ENCODE measurements at places on chromosomes 1 and 21.

DNA sequence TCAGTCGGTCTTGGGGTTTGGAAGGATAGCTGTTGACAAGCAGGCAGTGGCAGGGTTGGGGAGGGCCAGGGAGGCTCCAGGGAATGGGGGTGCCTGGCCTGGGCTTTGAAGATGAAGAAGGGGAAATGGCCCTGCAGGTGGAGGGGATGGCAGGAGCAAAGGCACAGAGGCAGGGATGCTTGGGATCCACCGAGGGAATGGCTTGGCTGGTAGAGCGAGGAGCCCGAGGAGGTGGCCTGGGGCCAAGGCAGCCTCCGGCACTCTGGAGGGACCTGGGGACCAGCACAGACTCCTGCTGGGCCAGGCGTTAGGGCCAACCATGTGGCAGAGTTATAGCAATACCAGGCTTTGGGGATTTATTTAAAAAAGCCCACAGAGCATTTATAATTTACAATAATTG, 62.9 kb upstream of the EDN2 start:
- DNase-seq, result no peak

DNA sequence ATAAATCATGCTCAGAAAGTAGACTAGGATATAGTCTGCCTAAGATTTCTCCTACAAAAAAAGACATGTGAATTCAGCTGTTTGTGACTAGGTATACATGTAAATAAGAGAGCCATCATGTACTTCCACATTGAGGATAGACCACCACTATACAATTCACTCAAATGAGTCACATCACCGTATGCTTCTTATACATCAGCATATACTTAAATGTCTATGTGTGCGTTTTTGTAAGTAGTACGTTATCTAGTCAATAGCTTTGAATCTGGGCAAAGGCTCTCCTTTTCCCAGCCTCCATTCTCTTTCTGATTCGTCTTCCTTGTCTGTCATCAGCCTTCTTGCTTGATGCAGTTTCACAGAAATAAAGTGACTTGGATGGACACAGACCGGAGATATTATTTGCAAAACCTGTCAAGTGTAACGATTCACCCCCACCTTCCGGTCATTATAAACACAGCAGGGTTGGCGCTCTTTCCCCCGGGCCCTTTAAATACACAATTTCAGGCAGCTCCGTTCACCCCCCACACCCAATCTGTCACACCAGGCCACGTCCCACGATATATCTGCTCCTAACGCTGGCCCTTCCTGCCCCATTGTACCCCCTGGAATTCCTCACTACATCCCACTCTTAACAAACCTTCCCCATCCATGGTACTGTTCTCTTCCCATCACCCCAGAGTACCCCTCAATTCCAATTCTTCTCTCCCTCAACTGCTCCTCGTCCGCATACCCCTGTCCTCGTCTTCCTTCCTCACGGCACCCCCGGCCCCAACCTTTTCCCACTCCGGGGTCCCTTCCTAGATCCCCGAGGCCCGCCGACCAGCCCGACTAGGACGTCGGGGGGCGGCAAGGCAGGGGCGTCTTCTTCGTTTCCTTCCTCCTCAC, 636 bp downstream of the VAMP4 start:
- peak; percentile 6 for DNase-seq

DNA sequence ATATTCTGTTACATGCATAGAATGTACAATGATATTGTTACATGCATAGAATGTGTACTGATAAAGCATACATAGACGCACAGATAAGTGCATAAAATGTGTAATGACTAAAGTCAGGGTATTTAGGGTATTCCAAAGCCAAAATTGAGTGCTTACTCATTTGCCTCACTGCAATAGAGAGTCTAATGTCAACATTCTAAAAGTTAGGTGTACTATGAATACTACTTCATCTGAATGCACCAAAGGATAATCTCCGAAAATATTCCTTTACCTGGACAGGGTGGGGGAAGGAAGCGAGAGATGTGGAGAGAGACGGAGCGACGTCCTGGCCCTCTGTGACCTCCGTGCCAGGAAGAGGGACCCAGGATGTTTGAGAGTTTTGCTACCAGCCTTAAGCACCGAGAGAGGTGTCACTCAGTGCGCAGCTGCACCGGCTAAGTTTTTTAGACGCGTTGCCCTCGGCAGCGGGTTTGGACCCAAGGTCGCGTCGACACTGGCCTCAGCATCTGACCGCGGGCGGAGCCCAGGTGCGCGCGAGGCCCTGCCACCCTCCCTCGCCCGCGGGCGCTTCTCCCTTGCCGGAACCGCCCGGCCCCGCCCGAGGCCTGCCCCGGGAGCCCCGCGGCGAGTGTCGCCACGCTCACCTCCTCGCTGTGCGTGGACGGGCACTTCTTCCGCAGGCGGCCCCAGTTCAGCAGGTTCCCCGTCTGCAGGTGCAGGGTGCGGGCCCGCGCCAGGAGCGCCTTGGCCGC, 660 bp downstream of the GCLM start:
- peak; percentile 19 for DNase-seq

DNA sequence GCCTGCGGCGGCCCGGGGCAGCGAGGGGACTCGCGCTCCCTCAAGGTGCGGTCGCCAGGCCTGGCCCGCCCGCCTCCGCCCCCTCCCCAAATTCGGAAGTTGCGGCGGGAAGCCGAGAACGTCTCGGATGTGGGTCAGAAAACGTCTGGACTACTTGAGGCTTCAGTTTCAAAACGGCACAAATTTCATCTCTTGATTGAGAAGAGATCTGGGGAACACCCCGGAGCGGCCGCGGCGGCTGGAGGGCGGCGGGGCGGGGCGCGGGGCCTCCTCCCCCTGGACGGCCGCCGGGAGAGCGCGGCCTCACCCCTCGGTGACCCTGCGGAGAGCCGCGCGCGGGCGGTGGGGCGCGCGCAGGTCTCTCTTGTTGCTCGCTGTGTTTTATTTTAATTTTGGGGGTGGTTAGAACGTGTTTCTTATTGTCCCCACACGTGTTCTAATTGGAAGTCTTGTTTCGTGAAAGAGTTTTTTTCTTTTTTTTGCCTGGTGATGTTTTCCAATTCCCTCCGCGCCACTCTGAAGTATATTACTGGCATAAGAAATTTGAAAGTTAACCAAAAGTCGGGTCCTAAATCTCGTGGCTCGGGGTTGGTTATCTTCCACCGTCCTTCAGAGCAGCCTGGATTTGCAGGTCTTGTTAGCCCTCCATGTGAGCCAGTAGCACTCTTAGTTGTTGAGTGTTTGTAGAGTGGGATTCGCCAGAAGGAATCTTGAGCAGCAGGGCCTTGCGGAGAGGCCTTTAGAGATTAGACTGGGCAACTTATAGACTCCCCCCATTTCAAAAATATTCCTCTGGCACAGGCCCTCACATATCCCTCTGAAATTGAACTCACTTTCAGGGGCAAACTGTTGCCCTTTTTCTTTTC, 749 bp downstream of the PCBP3 start:
- DNase-seq, result no peak

- no peak for DNase-seq
These were observed 22.8 kb upstream of the TIAM1 start for GRCh38 chr21:31366825-31367224.

DNA sequence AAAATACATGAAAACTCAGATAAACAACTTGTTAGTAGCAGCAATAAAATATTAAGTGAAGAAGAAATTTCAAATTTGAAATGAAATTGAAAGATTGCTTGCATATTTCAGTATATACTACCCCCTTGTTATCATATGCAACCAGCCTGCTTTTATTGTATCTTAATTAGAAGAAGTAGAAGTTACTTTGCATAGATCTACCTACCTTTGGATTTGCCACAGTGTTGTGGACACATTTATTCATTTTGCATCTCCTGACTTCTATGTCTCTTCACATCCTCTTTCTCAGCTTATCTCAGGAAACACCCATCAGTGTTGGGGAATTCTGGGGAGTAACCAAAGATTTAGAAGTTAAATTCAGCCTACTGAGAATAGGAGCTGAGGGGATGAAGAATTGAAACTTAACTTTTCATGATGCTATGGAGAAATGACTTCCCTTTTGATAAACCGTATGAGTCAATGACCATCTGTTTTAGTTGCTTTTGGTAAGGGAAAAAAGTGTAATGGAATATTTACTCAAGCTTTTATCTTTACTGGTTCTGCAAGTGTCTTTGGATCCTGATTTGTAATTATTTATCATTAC, 96.9 kb downstream of the RGL1 start:
- DNase-seq, result no peak

GRCh38 chr1:94624203-94624602, 82.6 kb upstream of the F3 start:
- no peak for DNase-seq

DNA sequence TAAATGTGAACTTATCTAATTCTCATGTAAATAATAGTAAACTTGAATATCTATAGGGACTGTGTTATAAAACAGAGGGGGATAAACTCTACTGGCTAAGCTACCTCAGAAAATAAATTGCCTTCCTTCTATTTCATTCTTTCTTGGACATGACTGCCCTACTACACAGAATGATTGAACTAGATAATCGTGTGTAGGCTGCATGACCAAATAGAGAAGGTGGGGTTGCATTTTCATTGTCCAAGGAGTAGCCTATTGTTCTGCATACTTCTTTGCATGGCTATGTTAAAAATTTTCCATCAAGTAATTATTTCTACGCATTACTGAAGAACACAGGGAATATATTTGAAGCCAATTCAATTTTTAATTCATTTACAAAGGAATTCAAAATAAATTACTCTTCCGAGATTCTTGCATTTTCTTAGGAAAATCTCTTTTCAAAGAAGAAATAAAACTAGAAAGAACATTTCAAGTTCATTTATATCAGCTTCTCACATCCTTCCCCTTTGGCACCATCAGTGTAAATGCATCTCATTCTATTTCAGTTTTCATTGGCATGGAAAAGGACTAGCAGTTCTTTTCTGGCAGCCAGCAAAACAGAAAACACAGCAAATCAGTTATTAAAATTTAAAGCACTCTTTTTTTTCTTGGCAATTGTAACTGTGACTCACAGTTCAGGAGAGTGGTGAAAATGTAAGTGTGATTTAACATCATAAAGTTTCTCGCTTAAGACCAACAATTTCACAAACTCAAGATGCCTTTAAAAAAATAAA, 714.7 kb downstream of the NCAM2 start:
- no peak for DNase-seq

- no peak for DNase-seq
These were observed 86.1 kb upstream of the KIAA0040 start for GRCh38 chr1:175278734-175279116.

DNA sequence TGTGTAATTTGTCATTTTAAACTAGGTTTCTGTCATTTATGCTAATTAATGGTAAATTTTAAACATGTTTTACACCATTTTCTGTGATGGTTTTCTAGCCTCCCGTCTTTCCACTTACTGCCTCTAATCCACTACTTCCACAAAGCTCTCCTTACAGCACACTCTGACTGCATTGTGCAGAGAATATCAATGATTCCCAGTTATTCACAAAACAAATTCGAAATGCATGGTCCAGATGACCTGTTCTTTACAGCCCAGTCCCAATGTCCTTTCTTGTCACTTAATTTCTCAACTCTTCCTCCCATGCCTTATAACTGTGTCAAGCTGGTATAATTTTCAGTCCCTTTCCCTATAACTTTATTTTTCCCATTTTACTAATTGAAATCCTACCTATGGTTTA, 770.5 kb downstream of the USP25 start:
- no peak for DNase-seq

DNA sequence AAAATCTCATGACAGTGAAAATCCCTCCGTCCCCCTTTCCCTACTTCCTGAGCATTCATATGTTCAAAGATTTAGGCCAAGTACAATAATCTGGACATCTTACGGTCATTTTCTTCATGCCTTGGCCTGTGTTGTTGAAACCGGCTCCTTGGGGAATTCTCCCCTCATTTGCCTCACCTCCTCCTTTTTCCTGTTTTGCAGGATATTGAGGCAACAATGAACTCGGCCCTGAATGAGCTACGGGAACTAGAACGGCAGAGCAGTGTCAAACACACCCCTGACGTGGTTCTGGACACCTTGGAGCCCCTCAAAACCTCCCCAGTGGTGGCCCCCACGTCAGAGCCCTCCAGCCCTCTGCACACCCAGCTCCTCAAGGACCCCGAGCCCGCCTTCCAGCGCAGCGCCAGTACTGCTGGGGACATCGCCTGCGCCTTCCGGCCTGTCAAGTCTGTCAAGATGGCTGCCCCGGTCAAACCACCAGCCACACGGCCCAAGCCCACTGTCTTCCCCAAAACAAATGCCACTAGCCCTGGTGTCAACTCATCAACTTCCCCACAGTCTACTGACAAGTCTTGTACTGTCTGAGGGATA, 9.3 kb upstream of the IKBKE start:
- DNase-seq, result no peak

GRCh38 chr1:235971020-235971419, 93.9 kb downstream of the NID1 start:
- no peak for DNase-seq

DNA sequence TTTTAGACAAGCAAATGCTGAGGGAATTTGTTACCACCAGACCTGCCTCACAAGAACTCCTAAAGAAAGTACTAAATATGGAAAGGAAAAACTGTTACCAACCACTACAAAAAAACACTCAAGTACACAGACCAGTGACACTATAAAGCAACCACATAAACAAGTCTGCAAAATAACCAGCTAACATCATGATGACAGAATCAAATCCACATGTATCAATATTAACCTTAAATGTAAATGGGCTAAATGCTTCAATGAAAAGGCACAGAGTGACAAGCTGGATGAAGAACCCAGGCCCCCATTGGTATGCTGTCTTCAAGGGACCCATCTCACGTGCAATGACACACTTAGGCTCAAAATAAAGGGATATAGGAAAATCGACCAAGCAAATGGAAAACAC, 529.9 kb upstream of the CAMK1G start:
- DNase-seq, result no peak

DNA sequence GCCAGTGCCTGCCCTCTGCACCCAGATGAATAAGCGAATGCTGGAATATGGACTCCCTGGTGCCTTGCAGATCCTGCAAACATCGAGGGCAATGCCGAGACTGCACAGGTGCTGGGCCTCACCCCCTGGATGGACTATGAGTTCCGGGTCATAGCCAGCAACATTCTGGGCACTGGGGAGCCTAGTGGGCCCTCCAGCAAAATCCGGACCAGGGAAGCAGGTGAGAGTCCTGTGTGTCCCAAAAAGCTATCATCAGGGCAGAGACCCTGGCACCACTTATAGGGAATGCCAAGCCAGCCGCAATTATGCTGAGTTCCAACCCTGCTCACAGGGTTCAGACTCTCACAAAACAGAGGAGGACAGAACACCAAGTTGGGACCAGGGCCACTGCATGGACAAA, 17.2 kb downstream of the TMEM81 start:
- DNase-seq, result no peak

- no peak for DNase-seq
These were observed 83.4 kb downstream of the RUNX3 start for GRCh38 chr1:24846671-24847070.

DNA sequence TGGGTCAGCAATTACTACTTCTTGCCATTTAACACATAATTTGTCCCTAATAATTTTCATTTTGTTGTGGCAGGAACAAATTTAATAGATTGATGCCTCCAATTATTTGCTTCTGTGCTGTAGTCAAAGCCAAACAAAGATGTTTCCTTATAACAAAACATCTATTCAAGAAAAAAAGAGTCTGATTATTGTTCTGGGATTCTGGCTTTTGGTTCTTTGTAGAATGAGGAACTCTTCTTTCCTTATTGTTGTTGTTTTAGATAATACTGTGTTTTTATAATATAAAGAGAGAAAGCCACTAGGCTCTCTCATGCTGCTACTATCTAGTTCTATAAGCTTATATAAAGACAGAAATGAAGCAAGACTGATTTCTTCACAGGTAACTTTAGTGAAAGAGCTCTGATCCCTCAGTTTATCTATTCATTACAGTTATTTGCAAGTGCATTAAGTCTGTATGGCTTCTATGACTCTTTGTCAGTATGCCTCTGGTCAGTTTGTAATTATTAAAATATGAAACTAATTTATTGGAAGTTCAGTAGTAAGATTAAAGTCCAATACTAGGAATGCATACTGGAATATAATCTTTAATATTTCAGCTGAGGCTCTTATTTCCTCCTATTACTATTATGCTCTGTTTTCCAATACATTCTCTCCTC, 37.4 kb downstream of the PRKACB start:
- no peak for DNase-seq
